ENCODE measurements at places on chromosomes 1 and 21.

GRCh38 chr1:32334864-32335534 lies 1.0 kb downstream of the MARCKSL1 start:
- peak; percentile 65 for DNase-seq

DNA sequence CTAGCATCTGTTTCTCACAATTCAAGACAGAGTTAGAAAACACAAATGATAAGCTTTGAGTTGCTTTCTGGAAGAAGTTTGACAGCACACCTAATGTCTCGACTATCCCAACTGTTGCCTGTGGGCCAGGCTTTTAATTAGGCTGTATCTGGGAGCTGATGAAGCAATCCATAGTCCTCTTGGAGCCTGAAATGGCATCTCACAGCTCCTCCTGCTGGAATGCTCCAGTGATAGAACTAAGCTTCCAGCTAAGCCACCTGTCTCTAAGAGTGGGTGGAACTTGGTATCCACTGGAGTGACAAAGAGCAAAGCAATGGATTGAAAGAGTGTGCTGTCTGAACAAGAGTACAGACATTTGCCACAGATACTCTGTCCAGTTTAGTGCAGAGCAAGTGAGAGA lies 605.3 kb upstream of the NR5A2 start:
- no peak for DNase-seq

DNA sequence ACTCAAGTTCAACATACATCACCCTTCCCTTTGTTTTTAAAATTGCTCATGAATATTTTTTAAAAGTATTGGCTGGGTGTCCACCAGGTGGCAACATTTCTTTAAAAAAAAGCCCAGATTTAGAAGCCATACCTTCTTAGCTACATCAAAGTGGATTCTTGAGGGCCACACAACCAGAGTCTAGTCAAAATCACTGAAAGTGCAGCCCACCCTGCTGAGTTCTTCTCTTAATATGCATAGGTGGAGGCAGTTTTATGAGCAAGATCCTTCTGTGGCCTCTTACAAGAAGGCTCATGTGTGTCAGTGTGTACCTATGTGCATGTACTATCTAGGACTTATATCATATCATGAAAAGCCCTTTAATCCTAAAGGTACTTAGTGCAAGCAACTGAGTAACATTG lies 16.9 kb upstream of the GNG12 start:
- no peak for DNase-seq

DNA sequence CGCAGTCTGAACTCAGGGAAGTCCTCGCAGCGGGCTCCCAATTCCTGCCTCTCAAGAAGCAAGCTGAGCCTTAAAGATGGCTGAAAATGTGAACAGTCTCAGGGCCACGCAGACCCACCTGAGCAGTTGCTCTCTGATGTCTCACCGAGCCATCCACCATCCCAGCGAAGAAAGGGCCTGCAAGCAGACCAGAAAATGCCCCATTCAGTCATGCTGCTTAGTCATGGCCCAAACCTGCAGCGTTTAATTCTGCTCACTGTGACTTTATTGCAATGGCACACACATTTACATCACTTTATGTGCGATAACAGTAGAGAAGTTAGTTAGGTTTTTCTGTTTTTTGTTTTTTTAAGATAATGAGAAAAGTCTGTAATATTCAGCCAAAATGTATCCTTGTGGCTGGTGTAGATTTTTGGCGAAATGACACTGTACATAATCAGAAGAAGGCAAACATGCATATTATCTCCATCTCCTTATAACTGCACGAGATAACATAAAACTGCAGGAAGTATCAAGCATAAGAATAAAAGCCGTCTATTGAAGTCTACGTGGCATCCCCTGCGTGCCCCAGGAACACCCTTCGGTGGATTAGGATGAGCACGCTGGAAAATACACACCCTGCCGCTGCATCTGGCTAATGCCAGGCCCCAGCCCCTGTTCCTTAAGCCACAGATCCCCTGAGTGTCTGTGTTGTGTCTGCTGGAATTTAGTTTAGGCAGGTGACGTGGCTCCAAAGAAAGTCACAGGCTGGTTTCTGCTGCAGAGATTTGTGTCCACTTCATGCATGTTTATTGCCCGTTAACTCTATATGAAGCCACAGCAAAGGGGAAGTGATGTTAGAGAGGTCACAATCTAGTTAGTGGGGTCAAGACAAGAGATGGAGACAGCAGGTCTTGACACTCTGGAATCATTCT lies 119.8 kb upstream of the IRF2BP2 start:
- no peak for DNase-seq

GRCh38 chr1:113780374-113781146 lies 21.3 kb upstream of the PHTF1 start:
- no peak for DNase-seq

DNA sequence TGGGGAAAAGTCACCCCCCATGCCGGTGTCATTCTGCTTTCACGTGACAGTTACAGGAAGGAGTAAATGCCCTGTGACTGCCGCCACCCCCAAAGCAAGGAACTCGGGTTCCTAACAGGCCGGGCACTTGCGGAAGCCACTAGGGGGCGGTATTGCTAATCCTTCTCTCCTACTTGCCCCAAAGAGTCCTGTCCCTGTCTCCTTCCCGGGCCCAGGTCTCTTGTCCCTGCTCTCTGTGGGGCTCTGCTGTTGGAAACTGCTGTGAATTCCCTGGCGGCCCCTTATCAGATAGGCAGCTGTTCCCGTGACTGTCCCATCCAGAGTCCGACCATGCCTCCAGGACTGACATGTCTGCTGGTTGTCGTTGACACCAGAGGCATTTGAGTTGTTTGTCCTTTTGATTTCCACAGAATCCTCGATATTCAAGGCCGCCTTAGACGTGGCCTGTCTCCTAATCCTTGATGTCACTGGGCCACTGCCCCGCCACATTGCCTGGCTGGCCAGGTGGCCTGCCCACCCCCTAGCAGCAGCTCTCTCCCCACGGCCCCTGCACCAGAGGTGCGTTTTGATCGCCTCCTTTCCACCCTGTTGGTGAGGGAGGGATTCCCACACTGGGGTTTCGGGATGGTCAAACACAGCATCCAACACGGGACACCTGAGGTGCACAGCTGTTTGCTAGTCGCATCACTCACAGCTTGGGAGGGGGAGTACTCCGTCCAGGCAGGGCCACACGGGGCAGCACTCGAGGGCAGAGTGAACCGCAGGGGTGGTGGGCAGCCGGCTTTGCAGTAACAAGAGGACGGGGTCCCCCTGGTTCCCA lies 37.3 kb downstream of the CHAF1B start:
- DNase-seq = peak; percentile 24

DNA sequence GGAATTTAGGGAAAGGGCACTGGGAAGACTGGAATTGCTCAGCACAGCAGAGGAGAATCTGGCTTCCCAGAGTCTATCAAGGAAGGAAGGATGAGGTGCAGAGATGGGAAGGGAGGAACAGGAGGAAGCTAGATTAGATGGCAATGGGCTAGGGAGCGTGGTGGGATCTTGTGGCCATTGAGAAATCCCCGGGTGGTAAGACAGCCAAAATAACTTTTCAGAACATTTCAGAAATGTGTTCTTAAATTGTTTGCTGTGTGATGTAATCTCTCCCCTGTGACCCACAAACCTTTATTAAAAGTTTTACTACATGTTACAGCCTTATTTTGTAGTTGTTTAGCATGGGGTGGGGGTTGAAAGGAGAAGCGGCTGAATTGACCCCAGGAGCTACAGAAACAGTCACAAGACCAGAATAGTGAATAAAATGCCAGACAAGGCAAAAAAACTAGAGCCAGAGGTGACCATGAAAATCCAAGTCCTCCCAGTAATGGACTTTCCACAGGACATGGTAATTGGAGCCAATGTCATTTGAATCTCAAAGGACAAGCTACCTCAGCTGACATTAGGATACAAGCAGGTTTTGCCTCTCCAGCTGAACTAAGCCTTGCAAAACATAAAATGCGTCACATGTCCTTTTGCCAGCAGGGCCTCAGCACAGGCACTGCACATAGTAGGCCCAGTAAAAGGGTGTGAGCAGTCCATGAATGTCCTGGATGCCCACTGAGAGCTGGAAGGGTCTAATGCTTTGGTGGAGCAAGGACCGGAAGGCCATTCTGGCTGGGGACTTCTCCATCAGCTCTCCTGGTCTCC lies 980 bp upstream of the AHCYL1 start:
- DNase-seq = no peak

DNA sequence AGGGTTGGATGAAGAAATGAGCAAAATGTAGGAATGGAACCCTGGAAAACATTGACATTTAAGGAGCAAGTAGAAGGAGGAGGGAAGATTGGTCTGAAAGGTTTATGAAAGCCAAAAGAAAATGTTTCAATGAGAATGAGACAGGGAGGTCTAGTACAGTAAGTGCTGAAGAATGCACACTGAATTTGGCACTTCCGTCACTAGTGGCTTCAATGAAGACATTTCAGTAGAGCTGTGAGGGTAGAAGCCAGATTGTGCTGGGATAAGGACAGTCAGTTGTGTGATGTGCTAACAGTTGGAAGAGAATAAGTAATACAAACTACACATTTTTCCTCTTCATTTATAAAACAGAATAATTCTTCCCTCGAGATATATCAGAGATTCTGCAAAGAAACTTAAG lies 17.1 kb downstream of the THEM4 start:
- DNase-seq = peak; percentile 18

DNA sequence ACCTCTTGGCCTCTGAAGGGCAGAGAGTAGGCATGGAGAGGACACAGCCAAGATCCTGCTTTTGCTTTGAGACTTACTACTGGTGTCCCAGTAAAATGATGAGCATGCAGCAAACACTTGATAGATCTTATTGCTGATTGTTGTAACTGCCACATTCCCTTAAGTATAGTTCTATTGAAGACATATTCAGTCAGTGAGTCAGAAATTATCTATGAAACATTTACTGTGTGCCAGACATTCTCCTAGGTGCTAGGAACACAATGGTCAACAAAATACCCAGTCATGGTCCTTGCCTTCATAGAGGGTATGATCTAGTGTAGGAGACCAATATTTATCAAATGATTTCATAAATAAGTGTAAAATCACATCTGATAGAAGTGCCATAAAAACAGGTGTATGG lies 13.6 kb downstream of the STYXL2 start:
- DNase-seq = no peak

- DNase-seq = no peak
Measured at GRCh38 chr21:45114072-45114471, 39.7 kb downstream of the ADARB1 start.

DNA sequence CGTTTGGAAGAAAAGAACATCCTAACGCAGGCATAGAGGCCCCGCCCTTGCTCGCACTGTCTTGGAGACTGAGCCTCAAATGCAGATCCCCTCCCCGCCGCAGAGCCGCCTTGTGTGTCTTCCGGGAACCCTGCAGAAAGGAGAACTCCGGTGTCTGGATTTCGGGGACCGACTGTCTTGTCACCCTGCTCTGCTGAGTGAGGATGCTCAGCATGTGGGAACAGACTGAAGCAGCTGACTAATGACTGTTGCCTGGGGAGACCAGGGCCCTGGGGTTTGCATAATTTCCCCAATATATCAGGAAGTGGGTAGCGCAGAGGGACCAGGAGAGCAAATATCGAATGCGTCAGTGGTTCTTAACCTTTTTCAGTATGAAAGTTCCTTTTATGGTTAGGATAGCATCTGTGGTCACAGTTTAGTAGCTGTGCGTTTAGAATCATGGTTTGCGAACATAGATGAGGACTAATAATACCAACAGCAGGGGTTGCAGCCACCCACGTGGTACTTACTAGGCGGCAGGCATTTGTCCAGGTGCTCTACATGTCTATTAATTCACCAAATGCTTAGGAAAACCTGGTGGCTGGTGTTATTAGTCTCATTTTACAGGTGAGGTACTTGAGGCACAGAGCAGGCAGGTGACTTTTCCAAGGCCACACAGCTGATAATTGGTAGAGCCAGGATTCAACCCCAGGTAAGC lies 14.3 kb downstream of the GPR137B start:
- peak; percentile 65 for DNase-seq

DNA sequence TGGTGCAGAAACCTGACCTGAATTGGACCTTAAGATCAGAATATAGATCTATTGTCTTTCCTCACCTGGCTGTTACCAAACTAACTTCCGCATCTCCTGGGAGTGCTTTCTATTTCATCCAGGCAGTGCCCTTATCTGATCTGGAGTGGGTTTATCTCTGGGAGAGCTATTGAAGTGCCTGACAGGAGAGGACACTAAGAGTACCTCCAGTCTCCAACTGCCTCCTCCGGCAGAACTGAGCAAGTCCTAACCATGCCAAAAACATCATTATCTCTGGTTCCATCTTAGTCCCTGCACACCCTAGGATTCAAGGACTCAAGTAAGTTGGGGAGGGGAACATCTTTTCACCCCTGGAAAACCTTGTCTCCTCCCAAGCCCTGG lies 12.4 kb upstream of the KCNJ15 start:
- no peak for DNase-seq

DNA sequence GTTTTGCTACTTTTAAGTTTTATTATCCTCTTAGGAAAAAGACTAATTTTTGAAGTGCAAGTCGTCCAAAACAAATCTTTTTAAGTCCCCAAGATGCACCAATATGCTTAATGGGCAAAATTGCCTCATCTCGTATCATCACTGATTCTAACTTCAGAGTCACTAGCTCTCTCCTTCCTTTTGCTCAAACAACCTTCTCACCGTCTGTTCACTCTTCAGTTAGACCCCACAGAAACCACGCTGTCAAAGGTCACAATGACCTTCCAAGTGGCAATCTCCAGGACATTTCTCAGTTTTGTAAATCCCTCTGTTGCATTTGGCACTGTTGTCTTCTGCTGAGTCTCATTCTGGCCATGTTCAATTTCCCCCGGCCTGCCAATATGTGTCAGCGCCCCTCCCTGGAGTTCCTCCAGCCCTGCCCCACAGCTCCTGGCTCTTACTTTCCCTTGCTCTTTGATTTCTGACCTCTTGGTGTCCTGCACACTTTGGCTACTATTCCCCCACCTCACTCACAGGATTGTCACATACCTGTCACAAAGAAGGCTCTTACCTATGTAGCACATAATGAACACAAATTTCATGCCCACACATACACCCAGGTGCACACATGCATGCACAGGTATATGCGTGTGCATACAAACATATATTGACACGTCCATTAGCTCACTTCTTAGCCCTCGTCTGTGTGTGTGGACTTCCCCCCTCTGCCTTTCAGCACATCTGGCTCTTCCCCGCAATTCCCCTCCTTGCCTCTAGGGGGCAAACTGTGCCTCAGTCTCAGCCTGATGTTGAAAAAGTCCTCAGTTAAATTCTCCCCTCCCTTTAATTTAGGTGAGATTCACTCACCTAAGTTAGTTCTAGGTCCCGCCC lies 354.0 kb upstream of the DUSP10 start:
- peak; percentile 59 for DNase-seq

DNA sequence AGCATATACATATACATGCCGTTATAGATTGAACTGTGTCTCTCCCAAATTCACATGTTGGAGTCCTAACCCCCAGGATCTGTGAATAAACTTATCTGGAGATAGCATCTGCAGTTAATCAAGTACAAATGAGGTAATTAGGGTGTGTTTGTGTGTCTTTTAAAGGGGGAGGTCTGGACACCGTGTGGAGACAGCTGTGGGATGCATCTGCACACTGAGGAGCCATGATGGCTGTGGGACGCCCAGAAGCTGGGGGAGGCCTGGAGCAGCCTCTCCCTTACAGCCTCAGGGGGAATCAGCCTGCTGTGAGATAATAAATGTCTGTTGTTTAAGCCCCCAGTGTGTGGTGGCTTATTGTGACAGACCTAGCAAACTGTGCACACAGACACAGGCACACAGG lies 51.8 kb upstream of the COL18A1 start:
- DNase-seq = no peak
